ENCODE measurements at places on chromosomes 6 and 20. TPM values are rescaled to one million over a fixed set of nuclear protein-coding genes. Genes with fewer than 3 reads are reported as not detected.
A peak's percentile ranks its signal among the peaks of the same experiment; 100 is the strongest.

TUBB2A gene
- 401 TPM for total RNA-seq

DNA sequence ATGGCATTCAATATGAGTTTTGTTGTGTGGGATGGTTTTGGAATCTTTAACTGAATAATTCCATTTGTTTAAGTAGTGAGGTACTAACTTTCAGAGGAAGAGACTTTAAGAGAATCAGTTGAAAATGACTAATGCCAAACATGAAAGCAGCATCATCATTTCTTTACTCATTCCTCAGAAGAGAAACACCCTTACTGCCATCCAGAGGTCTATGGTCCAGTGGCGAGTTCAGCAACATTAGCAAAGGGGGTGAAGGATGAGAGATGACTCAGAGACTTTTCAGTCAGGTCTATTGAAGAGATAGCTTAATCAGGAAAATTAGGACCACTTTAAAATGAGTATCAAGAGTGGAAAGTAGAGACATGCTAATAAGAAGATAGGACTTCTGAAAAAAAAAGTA lies 118.8 kb downstream of the COL19A1 start:
- DNase-seq = no peak

GRCh38 chr6:140237251-140237650 lies 862.8 kb upstream of the CITED2 start:
- no peak for DNase-seq

- DNase-seq = peak; percentile 62
Measured at GRCh38 chr6:3383525-3383924, 73.3 kb downstream of the SLC22A23 start.

DNA sequence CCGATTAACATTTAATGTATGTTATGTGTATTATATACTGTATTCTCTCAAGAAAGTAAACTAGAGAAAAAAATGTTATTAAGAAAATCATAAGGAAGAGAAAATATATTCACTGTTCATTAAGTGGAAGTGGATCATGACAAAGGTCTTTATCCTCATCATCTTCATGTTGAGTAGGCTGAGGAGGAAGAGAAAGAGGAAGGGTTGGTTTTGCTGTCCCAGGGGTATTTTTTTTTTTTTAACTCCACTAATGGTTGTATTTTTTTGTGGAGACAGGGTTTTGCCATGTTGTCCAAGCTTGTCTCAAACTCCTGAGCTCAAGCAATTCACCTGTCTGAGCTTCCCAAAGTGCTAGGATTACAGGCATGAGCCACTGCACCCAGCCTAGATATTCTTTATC lies 11.0 kb downstream of the ECT2L start:
- no peak for DNase-seq
